CD4-positive, alpha-beta T cell treated with Interleukin-15 for 4 hours (primary cell): ENCODE measurements at places on chromosomes 7 and 10.
A peak's percentile ranks its signal among the peaks of the same experiment; 100 is the strongest.

- DNase-seq = no peak
These were observed 32.5 kb downstream of the GNA12 start for GRCh38 chr7:2811476-2812113.

DNA sequence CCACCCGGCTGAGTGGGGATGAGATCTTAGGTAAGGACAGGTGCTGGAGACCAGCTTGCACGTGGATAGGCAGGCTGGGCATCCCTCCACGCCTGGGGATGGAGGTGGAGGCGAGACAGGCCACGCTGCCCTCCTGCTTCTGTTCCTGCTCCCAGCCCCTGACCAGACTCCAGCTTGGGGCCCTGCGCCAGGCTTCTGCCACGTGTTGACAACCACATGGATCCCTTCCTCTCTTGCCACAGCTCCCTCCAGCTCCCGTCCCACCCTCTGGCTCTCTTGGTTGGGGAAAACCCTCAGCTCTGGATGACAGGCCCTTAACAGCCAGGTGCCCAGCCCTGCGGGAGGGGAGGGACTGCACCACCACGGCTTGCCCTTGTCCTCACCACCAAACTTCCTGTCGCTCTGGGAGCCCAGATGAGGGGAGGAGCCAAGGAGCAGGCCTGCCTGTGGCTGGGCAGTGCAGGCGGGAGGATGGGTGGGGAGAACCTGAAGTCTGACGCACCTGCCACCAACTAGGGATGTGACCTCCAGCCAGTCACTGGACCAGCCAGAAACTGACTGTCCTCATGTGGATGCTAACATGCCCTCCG is 36.0 kb downstream of the KCNH2 start:
- peak; percentile 34 for DNase-seq

DNA sequence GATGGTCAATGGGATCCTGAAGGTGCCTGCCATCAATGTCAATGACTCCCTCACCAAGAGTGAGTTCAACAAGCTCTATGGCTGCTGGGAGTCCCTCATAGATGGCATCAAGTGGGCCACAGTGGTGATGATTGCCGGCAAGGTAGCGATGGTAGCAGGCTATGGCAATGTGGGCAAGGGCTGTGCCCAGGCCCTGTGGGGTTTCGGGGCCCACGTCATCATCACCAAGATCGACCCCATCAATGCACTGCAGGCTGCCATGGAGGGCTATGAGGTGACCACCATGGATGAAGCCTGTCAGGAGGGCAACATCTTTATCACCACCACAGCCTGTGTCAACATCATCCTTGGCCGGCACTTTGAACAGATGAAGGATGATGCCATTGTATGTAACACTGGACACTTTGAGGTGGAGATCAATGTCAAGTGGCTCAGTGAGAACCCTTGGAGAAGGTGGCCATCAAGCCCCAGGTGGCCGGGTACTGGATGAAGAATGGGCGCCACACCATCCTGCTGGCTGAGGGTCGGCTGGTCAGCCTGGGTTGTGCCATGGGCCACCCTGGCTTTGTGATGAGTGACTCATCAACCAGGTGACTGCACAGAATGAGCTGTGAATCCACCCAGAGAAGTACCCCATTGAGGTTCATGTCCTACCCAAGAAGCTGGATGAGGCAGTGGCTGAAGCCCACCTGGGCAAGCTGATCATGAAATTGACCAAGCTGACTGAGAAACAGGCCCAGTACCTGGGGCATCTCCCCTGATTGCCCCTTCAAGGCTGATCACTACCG is 63.0 kb upstream of the ANTXRL start:
- DNase-seq = no peak

DNA sequence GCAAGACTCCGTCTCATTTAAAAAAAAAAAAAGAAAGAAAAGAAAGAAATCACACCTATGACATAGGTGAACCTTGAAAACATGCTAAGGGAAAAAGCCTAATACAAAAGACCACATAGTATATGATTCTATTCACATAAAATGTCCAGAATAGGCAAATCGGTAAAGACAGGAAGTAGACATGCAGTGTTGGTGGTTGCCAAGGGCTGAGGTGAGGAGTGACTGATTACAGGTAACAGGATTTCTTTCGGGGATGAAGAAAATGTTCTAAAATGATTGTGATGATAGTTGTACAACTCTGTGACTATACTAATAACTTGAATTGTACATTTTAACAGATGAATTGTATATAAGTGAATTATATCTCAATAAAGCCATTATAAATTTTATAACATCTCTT is 3.3 kb downstream of the XPNPEP1 start:
- peak; percentile 37 for DNase-seq
